ENCODE measurements at places on chromosomes 5 and 9.

DNA sequence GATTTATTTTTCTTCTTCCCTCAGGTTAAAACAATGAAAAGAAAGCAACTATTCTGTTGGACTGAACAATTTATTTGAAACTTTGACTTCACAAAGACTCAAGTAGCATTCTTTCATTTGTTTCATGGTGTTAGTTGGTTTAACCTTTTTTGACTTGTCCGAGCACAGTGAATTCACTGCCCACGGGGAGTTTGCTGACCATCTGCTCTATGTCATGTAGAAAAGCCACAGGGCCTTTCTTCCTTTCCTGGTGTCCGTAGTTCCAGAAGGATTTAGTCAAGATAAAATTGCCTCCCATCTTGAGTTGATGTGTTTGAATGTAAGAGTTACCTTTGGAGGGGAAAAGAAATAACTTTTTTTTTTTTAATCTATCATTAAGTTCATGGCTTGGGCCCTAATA, 55.1 kb upstream of the ZNF608 start:
- no peak for DNase-seq

DNA sequence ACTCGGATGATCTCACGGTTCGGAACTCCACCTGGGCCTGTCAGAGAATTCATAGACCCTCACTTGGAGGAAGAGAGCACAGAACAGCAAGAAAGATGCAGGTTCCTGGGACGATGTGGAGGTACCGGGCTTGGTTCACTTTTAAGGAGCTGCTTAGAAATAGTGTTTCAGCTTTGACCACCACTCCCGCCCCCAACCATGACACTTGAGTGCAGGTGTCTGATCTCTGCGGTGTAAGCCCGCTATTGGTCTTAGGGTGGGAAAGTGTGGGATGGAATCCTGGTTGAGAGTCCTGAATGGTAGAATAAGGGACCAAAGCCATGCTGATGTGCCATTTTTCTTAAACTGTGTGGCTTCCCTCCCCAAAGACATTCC, 97.2 kb upstream of the LMX1B start:
- DNase-seq: no peak

- DNase-seq: no peak
Observed at GRCh38 chr5:15610216-15610615, 110.2 kb downstream of the FBXL7 start.

DNA sequence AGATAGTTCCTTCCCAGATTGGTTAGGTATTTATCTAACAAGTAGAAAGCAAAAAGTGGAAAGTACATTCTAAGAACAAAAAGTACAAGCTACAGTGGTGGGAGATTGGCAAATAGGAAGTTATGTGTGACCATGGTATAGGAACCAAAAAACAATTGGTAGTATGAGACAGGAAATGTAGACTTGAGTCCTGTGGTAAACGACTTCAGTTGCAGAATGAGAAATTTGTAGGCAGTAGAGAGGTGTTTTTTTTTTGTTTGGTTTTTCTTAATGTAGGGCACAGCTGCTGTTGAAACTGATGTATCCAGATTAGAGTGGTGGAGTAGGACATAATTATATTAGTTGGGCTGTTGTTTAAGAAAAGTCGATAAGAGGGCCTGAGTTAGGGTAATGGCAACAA, 72.0 kb downstream of the CCNH start:
- DNase-seq: no peak

DNA sequence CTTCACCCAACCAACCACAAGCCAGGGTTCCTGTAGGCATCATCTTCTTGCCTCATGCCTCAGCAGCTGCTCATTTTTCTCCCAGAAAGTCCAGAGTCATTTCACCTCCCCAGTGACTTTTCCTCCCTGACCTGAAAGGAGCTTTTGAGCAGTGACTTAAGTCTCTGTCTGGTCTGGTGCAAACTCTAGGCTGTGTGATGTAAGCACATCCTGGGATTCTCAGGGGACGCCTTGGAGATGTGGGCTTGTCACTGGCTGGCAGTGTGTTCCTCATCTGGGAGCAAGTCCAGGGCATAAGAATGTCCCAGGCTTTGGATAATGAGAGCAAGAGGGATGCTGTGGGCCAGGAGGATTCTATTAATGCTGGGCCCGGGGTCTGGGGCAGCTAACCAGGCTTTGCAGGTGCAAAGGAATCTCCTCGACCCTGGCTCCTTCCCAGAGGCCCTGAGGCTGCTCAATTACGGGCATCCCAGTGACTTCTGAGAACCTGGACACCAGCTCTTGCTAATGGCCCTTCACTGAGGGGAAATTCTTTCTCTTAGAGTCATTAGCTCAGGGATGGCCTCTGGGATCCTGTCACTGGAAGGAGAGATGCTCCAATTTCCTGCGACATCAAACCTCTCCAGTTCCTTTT, 211.0 kb upstream of the PANK3 start:
- DNase-seq: no peak

DNA sequence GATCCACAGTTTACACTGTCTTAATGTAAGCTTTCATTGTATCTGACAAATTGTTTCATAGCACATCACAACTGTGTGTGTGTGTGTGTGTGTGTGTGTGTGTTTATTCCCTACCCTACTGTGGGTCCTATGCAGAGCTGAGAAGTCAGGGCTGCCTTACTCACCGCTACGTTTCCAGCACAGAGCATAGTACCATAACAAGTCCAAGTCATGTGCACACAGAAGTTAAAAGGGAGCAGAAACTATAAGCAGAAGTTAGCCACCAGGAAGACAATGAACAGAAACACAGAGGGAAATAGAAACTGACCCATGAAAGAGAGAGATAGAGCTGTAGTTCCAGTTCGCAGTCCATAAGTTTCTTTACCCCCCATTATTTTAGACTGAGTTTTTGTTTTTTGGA, 38.2 kb upstream of the DMXL1 start:
- no peak for DNase-seq

GRCh38 chr5:177496727-177497291, 595 bp downstream of the PDLIM7 start:
- no peak for DNase-seq

DNA sequence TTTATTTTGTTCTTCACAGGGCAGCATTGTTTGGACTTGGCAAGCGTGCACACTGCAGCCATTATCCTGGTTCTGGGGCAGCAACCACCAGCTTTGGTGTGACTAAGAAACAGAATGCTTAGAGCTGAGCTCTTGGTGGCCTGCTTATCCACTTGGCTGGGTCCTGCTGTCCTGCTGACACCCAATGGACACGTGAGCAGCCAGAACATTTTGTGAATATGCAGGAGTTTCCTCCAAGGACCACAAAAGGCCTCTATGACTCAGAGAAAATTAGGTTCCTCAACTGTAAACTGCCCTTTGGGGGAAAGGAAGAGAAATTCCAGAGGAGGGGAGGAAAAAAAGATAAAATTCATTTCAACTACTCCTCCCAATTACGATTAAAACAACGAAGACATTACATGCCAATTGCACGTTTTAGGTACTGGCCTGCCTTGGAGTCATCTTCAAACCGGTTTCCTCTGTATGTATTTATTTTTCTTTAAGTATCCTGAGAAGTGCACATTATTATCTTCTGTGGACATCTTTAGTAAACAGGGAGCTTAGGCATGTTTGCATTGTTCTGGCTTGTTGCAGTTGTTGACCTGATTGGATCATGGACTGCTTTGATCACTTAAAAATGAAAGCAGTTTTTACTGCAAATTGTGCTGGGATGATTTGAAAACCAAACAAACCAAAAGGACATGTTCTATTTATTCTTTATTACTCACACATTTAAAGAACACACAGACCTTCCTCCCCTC, 82.3 kb upstream of the TLE4 start:
- DNase-seq: no peak

DNA sequence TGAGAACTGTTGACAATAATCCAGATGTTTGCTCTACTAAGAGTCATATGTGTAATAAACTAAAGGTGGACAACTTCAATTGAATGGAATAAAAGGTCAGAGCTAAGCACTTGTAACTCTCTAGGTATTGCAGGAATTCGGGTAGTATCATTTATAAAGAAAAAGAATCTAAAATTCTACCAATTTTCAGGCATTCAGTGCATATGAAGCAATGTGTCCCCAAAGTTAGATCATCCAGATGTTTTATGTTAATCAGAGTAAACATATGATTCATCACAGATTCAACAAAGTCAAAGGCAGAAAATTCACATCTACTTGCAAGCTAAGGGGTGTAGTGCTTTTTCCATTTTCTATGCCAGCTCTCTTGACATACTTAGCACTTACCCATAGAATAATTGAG, 477.1 kb downstream of the PDE4D start:
- DNase-seq: no peak

DNA sequence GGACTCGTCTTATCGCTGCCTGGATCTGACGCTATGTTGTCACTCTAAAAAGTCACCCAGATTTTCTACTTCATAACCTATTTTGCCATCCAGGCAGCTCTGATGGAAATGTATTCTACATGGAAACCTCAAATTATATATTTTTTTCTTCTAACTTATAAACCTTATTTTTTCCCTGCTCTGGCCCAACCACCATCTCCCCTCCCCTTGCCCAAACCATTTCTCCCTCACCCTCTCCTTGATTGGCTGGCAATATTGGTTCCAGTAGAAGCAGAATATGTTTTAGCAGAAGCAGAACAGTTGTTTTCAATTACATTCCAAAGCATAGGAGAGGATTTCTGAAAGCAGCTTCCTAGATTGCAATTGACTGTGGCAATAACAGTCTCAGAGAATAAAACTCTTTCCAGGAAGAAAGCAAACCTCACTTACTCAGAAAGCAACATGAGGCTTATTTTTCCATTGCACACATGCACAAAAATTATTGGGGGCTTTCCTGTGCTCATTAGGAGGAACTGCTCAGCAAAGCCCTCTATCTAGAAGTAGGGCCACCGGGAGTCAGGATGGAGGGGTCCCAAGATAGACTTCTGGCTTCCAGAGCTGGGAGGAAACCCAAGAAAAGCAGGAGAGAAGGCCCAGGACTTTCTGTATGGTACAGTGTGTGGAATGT, 191.8 kb downstream of the ESM1 start:
- no peak for DNase-seq

GRCh38 chr5:109863752-109864151, 174.0 kb downstream of the MAN2A1 start:
- DNase-seq: no peak

GRCh38 chr5:97094579-97095317, 47.7 kb downstream of the LIX1 start:
- DNase-seq: peak; percentile 3

GRCh38 chr9:71744754-71745521, 23.4 kb downstream of the CEMIP2 start:
- DNase-seq: no peak

- DNase-seq: no peak
Observed at GRCh38 chr5:137366526-137366925, 132.6 kb downstream of the SPOCK1 start.

- no peak for DNase-seq
Observed at GRCh38 chr5:36029914-36030313, 36.8 kb downstream of the UGT3A2 start.

DNA sequence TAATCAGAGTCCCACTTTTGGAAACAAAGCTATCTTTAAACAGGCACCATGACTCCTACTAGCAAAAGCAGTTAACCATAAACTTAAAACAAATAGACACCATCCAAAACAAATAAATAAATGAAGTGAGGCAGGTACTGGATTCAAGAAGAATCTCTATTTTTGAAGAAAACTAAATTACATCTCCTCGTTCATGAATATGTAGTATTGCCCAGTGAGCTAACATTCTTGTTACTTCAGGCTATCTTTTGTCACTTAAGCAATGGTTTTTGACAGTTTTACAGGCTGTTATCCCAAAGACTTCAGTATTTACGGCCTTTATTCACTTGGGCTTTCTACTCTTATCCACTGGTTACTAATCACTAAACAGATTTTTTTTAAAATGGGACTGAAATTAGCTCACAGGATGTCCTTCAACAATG, 242.5 kb downstream of the MLLT3 start:
- DNase-seq: no peak

DNA sequence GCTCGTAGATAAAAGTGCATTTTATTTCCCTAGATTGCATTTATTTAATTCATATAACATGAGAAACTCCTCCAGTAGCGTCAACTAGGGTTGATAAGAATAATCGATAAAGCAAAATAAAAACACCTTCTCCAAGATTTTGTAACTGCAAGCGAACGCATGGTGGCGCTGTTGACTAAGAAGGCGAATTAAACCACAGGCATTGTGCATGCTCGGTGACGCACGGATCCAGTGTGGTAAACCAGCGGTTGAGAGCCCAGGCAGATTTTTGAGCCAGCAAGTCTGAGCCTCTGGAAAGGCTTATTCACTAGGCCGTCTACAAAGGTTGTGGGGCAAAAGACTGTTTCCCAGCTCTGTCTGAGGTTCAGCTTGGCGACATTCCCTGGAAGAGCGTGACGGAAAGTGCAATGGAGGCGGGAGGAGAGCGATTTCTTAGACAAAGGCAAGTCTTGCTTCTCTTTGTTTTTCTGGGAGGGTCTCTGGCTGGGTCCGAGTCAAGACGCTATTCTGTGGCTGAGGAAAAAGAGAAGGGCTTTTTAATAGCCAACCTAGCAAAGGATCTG, at the start of gene PCDHB3:
PCDHB3 (plus strand) TSS at position 231 of the 563 bp plus-strand sequence; CDS start at position 408, 177 bp downstream.
- no peak for DNase-seq

DNA sequence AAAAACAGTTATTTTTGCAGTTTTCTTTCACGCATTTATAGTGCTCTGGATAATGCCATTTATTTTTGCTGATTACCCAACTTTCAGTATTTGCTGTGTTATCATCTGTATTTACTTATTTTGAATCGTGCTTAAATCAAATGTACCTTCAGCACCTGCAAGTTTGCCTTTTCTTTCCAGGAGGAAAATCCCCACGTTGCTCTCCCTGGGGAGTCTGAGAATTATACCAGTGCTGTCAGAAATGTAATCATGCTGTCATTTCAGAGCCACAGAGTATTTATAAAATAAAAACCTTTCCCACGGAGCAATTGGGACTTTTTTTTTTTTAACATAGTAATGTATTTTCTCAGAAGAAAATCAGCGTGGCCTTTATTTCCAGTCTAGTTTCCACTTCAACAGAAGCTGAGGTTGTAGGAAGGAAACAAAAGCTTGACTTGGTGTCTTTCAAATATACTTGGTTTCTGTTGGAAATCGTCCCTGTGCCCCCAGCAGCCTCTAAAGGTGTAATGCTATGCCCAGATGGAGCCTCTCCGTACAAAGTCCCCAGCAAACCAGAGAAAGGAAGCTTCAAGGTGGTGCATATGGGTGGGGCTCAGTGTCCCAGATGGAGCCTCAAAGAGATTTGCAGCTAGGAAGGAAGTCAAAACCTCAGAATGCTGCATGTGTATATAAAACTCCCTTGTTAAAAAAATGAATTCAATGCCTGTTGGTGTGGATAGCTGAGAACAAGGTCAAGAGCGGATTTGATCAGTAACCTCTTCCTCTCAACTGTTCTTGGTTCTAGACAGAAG, 2.1 kb downstream of the GPR150 start:
- DNase-seq: no peak

GRCh38 chr9:85431339-85432102, 310.2 kb downstream of the AGTPBP1 start:
- DNase-seq: no peak

Measured in stimulated activated CD4-positive, alpha-beta T cell treated with anti-CD3 and anti-CD28 coated beads, Interleukin-12 subunit alpha, Interleukin-12 subunit beta, amount 100 ng/mL, for 24 hours (primary cell).